ENCODE measurements at places on chromosomes 6 and 20. TPM values are rescaled to one million over a fixed set of nuclear protein-coding genes. Genes with fewer than 3 reads are reported as not detected.

GRCh38 chr6:95280686-95281273, 296.6 kb upstream of the MANEA start:
- no peak for DNase-seq

DNA sequence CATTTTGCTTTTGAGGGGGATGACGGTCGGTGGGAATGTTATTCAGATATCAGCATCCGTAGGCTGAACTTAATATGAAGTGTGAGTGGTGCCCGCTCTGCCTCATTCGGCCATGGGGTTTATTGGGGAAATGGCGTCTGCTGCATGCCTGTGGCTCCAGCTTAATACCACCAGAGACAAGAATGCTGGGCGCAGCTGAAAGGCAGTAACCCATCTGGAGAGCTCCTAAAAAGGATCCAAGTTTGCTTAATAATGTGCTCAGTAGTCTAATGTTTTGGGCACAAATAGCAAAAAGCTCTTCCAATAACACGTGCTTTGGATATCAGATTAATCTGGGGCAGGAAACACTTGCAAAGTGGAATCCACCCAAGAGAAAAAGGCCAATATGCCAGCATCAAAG, 273.0 kb upstream of the TAB2 start:
- no peak for DNase-seq

- DNase-seq, result no peak
Measured at GRCh38 chr6:72873433-72873832, 251.6 kb downstream of the KCNQ5 start.

DNA sequence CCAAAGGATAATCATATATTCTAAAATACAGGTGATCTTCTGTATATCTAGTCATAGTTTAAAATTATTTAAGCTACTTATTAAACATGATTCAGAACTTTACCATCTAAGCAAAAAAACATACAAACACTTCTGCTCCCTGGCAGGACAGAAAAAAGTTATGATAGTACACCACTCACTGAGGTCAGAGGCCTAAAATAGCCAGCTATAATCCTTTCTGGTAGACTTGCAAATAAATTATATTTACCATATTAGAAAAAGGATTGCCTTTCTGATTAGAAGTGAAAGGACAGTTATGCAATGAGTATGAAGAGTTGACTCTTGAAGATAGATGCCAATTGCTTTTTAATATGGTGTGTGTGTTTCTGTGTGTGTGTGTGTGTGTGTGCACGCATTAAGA, 207.4 kb downstream of the BMP2 start:
- no peak for DNase-seq

GRCh38 chr6:42428326-42429041, 23.2 kb downstream of the TRERF1 start:
- peak; percentile 60 for DNase-seq

GRCh38 chr20:50455656-50456451, 54.3 kb upstream of the PTPN1 start:
- DNase-seq, result no peak

DNA sequence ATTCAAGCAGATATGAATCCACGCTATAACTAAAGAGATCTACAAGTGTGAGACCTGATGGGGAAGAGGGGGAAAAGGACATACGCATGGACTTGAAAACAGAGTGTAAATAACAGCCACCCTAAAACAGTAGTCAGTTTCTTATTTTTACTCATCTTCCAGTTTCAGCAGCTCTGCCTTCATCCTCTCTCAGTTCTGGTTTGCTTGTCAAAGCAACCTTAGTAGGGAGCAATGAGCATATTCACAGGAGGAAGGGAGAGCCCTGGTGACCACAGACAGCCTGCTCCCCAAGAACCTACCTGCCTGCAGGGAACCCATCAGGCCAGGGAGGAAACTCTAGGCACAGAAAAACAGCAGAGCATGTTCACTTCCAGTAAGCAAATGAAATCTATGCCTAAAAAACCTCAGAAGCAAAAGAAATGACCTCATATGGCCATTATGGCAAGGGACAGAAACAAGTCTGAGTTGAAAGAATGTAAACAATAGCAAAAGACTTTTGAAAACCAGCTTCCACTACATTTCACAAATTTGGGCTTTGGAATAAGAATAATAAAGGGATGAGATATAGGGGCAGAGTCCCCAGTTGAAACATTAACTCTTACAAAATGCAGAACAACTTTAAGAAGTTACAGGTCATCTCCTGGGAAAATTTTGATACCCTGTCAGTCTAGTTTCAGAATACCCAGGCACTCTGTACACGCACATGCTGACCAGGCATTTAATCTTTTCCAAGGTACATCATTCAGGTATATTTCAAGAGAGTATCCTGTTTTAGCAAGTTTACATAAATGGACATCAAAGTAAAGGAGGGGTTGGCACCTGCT, 120.8 kb upstream of the BCLAF1 start:
- no peak for DNase-seq

- DNase-seq, result no peak
Measured at GRCh38 chr20:8133310-8133768, 1.3 kb downstream of the PLCB1 start.

DNA sequence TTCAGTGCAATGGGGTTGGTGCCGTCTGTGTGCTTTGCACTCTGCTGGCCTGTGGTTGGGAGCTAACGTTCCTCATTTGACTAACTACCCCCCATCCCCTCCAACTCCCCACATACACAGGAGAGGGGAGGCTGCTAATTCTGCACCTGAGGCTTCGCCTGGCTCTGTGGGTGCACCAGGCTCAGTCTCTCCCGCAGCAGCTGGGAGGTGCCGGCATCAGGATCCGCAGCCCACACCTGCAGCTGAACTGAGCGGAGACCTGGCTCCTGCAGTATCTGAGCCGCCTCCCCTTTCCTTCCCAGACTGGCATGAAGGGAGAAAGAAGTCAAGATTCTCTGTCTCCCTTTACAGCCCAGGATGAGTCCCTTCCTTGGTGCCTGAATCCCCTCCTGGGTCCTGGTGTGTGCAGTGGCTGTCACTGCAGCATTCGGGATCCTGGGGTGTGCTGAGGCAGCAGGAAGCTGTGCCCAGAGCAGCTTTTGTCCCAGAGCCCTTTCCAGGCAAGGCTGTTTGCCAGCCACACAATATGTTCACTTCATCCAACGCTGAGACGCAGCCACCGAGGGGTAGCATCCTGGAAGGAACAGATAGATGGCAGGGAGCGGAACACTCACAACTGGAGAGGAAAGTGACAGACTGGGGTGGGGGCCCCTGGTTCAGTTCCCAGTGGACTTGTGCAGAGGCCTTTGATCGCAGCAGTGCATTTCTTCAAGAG, 70.2 kb downstream of the CDH4 start:
- DNase-seq, result no peak

DNA sequence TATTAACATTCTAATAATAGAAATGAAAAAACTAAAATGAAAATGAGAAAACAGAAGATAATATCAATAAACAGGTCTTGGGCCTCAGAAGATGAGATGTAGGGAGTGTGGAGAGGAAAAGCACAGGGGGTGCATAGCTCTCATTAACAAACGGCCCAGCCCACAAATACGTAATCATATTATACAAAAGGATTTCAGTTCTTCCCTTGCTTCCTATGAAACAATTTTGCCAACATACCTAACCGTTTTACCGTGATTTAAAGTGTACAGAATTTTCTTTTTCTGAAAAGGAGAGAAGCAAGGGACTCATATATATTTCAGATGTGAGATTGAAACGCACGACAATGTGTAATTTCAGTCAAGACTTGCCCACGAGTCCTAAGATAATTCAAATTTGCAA, 136.0 kb downstream of the HFE start:
- DNase-seq, result no peak

DNA sequence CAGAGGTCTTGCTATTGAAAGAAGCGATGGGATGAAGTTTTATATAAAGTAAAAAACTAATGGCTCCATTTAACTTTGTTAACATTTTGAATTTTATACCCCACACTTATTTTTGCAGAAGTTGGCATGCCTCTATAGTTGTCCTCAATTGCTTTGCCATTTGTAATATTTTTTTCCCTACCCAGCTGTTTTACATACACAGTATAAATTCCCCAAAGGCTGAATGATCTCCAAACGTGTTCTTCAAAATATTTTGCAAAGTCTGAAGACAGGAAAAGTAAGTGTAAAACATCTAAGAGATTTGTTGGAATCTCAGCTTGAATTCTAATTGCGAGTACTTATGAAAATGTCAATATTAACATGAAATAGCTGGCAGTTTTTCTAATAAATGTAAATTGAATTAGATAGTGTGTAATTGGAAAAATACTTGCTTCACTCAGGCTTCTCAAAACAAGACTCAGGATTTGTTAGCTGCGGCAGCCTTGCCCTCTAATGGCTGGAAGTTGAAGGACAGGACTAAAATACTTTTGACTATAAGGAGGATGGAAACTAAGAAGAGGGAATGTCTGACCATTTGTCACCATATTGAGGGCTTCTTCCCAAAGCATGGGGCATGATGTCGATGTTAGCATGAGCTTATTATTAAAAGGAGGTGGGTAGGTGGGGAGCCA, 226.8 kb downstream of the UST start:
- no peak for DNase-seq

GRCh38 chr6:48031711-48032110, 79.3 kb downstream of the PTCHD4 start:
- no peak for DNase-seq

DNA sequence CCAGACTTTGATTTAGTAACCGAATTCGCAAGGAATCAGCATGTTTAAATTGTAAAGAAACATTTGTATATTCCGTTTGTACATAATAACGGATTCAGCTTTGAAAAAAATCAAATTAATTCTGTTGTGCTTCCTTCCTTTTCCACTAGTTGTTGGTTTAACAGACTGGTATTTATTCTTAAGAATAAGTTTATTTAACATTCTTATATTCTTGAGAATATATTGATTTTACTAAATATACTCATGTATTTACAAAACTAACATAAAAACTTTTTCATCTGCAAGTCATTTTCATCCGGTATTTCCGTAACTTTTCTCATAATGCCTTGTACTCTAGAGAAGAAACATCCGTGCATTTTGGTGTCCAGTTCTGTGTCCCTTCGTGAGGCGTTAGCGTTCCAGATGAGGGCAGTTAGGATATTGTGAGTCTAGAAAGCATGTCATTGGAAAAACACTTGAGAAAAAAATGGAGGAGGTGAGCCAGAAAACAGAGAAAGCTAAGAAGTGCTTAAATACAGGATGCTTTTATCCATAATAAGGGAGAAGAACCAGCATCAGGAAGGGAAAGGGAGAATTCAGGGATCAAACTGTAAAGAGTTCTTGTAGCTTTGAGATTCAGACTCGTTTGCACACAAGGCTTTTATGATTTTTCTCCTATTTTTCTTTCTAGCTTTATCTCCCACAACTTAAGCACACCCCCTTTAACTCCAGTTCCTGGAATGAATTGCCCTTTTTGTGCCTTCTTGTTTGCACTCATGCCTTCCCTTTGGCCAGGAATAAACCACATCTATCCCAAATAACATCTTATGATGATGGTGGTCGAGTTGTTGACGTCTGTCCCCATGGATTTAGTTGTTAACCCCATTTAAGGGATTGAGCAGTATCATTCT, 1.8 kb downstream of the WRNIP1 start:
- DNase-seq, result no peak

GRCh38 chr6:46221222-46221793, 50.5 kb upstream of the ENPP5 start:
- DNase-seq, result no peak

DNA sequence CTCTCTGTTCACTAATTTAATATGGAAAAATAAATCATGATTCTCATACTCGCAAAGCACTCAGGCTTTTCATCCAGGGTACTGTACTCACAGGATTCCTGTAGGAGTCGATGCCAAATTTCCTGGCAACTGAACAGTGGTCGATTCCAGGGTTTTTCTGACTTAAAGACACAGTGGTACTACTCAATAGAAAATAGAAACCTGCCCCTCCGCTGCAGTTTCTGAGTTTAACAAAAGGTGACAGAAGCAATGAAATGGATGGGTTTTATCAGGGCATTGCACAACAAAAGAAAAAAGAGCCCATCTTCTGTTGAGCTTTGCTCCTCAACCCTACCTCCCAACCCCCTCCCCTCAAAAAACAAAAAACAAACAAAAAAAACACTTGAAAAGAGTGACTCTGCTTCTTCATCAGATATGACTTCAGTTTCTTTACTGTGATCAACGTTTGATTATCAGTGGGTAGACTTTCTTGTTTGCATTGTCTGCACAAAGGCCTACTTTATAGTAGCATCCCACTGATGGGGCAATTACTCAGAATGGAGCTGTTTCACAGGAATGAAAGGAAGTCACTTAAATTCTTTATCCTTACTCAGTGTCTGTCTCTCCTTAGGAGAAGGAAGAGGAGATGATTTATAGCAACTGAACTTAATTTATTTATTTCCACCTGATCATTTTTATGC, 96.2 kb upstream of the FOXO3 start:
- DNase-seq, result no peak

- DNase-seq, result no peak
Measured at GRCh38 chr6:678520-678919, 14.4 kb downstream of the EXOC2 start.

DNA sequence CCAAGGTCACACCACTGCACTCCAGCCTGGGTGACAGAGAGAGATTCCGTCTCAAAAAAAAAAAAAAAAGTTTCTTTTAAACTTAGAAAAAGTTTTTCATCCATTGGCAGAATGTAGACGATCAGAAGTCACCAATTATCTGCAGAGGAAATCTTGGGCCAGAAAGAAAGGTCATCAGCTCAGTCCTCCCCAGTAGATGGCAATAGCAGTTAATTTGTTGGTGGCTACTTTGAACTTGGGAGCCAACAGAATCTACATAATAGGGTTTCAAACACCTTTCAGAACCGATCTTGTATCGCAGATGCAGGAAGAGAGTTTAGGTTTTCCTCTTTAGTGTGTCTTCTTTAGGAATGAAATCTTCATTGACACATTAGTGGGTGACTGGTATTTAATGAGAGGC, 41.7 kb downstream of the LBP start:
- DNase-seq, result no peak

HTR1E gene
- total RNA-seq, result not detected

PPIL4 gene
- total RNA-seq, result 29.7 TPM

ADTRP gene
- 3.2 TPM for total RNA-seq

IMPG1 gene
- not detected for total RNA-seq

MAFB gene
- total RNA-seq, result 1.7 TPM

BPIFB1 gene
- total RNA-seq, result not detected

FAM209B gene
- 0.46 TPM for total RNA-seq

RIN2 gene
- 0.49 TPM for total RNA-seq

PNLDC1 gene
- 0.39 TPM for total RNA-seq

SLC22A1 gene
- total RNA-seq, result 0.22 TPM

PRIM2 gene
- 34.8 TPM for total RNA-seq

DEFB123 gene
- not detected for total RNA-seq

RAMACL gene
- total RNA-seq, result 0.60 TPM

IL17F gene
- 0.84 TPM for total RNA-seq
